Posterior cingulate gyrus (tissue), 11 donors: ENCODE measurements at places on chromosomes 1 and 21.

GRCh38 chr1:175188936-175189335, 3.6 kb downstream of the KIAA0040 start:
- DNase-seq = no peak

GRCh38 chr1:28111157-28111556, 22.7 kb upstream of the EYA3 start:
- DNase-seq = no peak

DNA sequence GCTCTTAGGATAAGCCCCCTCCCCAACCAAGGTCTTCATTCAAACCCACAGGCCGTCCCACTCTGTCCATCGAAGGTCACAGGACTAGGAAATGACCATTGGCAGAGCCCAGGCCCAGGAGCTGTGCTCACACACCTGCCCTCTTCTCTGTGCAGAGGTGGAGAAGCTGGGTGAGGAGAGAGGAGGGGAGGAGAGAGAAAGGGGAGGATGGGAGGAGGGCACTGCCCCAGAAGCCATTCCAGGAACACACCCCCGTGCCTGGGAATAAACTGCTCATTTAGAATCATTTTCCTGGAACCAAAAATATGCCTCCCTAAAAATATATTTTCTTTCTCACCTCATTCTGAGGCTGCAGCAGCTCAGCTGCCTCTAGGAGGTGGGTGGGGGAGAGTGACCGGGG, 6.4 kb upstream of the SDC3 start:
- DNase-seq = no peak

- DNase-seq = peak; percentile 76
Measured at GRCh38 chr1:89610457-89611011, 22.4 kb upstream of the LRRC8C start.

- DNase-seq = no peak
Measured at GRCh38 chr1:168613691-168614231, 37.4 kb downstream of the XCL1 start.

DNA sequence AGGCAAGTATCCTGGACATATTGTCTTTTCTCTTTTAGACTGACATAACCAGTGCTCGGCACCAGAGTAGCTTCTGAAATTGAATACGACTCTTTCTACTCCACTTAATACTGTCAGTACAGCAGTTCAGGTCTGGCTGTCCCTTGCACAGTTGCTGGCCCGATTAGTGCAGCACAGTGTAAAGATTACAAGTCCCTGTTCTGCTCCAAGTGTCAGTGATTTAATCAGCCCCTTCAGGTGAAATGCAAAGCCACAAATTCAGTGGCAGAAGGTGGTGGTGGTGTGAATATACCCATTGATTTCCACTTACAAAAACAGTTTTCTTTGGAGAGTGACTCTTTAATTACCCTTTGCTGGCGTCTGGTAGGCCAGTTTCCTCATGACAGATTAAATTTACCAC, 545.4 kb downstream of the ADGRL2 start:
- no peak for DNase-seq

DNA sequence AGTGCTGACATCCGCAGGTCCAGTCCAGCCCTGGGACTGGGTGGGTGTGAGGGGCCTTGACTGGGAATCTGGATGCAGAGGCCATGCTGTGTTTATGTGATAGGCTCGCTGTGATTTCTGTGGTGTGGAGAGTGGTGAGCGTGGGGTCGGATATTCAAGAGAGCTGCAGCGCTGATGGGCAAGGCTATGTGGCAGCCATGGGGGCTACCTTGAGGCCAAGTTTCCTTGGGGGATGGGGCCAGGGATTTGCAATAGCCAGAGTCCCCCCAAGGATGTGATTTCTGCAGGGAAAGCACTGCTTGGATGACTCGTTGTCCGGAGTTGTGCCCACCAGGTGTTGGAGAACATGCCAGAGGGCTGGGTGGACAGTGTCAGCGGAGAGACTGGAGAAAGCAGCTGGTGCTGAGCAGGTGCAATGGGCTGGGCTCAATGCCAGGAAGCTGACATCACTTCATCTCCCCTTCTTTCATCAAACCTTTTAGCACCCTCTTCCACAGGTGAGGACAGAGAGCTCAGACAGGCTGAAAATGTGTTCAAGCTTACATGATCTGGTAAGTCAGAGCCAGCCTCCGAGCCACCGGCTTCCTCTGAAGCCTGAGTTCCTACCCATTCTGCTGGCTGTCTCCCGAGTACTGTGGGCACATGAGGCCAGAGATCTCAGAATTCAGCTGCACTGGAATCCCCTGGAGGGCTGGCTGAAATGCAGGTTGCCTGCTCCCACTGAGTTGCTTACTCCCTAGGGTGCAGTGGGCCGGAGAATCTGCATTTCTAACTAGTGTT, 132.9 kb downstream of the RHOU start:
- DNase-seq = no peak
